ENCODE measurements at places on chromosomes 12 and 14.

DNA sequence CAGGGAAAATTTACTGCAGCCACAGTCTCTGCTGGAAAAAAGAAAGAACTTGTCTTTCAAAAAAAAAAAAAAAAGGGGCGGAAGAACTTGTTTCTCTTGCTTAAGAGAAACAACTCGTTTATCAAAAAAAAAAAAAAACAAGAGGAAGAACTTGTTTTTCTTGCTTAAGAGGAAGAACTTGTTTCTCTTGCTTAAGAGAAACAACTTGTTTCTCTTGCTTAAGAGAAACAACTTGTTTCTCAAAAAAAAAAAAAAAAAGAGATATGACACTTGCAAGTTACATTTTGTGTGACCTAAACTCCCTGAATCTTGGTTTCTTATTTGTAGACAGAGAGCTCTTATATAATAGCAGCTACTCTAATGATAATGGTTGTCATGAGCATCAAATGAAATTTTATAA lies 44.7 kb upstream of the USP15 start:
- no peak for DNase-seq

- DNase-seq: no peak
Observed at GRCh38 chr14:59087711-59088110, 100.8 kb upstream of the DAAM1 start.

- no peak for DNase-seq
Observed at GRCh38 chr14:37090026-37090425, 82.4 kb downstream of the SLC25A21 start.

DNA sequence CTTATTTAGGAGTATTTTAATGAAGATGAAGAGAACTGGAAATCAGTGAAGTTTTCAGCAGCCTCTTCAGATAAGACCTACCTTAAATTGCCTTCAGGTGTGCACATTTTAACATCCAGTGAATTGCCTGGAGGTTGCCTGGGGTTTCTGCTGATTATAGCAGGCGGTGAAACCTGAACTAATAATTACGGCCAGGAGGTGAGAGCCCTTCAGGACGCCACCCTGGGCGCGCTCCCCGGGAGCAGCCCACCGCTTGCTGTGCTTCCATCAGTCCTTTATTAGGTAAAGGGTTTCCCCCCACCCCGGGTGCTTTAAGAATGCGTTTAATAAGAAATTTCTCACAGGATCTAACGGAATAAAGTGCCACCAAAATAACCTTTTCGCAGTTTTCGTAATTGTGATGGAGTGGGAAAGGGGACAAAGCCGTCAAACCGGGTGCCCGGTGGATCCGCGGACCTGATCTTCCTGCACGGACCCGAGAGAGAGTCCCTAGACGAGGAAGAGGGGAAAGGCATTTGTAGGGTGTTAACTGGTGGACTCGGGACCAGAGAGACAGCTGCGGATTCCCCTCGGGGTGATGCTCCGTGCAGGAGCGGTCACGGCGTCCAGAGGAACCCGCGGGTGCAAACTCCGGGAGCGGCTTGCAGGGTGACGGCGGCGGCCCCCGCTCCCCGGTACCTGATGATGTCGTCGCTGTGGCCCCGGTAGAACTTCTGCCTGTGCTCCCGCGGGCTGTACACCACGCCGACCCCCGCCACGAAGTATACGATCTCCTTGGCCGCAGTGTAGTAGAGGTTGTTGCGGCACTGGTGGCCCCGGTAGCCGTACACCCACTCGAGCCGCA lies 902 bp downstream of the EML5 start:
- DNase-seq: no peak

- DNase-seq: peak; percentile 29
Observed at GRCh38 chr14:77043177-77043983, 14.9 kb upstream of the IRF2BPL start.

- no peak for DNase-seq
Observed at GRCh38 chr12:5013266-5013730, 30.4 kb upstream of the KCNA5 start.

- peak; percentile 15 for DNase-seq
Observed at GRCh38 chr14:105075379-105076295, 10.4 kb upstream of the GPR132 start.

DNA sequence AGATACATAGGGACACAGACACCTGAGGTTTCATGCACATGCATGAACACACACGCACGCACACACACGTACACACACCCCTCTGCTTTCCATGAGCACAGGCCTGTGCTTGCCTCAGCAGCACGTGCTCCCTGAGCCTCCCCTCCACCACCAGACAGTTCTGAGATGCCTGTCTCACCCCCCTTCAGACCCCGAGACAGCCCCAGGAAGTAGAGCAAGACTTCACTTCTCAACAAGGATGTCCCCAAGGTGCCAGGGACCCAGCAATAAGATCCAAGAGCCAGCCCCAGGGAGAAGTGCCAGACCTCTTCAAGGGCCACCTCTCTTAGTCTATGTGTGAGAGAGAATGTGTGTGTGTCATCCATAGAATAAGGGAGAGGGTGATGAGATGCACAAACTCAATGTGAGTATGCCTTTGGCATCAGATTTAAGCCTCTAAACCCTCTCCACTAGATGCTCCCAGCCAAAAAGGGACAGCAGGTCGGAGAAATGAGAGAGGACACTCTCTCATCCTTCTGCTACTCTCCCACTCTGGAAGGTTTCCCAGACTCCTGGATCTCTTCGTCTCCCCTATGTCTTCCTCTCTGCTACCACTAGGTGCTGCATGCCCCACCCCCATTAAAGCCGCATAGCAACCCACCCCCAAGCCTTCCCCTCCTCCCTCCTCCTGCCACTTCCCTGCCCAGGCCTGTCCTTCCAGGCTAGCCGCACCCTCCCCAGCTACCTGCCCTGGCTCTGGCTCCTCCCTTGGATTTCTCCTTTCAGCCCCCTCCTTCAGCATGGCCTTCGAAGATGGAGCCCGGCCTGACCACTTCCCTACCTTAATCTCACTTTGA lies 7.7 kb downstream of the RARG start:
- DNase-seq: no peak

DNA sequence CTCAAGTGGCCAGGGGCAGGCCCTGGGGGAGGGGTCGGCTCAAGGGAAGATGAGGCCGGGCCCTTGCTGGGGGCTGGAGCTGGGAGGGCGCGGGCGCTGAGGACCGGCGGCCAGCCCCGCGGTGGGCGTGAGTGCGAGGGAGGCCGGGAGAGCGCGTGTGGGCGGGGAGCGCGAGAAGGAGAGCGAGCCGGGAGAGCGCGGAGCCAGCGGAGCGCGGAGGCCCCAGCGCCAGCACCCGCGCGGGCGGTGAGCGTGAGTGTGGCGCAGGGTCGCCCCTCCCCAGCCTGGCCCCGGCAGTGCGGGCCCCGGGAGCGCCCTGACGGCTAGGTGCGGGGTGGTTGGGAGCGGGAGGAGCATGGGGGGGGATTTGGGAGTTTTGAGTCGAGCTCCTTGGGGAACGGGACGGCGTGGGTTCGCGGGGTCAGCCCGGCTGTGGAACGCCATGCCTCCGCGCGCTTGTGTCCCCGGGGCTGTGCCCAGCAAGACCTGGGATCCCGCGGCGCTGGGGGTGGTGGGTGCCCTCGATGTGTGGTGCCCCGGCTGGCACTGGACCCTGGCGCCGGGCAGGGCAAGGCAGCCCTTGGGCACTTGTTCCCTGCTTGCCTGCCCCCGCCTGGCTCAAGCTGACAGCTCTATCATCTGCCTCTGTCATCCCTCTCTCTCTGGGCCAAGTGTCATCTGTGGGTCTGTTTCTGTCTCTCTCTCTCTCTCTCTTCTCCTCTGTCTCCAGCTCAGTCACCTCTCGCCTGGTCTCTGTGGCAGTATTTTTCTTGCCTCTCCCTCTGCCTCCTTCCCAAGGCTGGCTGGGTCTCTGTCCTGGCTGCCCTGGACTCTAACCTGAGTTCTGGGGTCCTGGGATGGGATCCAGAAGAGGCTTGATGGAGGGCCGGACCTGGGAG lies at the start of gene LBHD2:
TSS of gene LBHD2 (plus strand) at position 190 of the 899 bp plus-strand sequence. CDS start 1,803 bp downstream, outside the sequence.
- no peak for DNase-seq

GRCh38 chr14:50085570-50086320 lies 30.6 kb downstream of the VCPKMT start:
- DNase-seq: no peak

- no peak for DNase-seq
Observed at GRCh38 chr12:94427501-94428381, 31.9 kb downstream of the CEP83 start.

GRCh38 chr12:119283310-119283709 lies 51.2 kb upstream of the CCDC60 start:
- no peak for DNase-seq

GRCh38 chr14:63209160-63209559 lies 4.9 kb downstream of the RHOJ start:
- DNase-seq: no peak

GRCh38 chr14:65258391-65258790 lies 154.1 kb upstream of the FUT8 start:
- no peak for DNase-seq

DNA sequence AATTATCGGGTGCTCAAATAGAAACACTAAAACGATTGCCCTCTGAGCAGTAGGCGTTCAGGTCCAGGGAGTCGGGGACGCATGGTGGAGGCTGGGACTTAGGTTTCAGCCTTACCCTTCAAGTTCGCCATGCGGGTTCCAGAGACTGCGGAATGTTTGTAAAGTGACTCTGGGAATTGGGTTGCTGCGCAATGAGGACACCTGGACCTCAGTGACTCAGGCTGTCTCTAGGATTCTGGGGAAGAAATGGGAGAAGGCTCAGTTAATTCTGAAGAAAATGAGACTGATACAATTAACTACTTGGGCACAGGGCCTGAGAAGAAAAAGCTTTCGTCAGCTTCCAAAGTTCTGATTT lies 1.1 kb downstream of the LGALS3 start:
- no peak for DNase-seq

DNA sequence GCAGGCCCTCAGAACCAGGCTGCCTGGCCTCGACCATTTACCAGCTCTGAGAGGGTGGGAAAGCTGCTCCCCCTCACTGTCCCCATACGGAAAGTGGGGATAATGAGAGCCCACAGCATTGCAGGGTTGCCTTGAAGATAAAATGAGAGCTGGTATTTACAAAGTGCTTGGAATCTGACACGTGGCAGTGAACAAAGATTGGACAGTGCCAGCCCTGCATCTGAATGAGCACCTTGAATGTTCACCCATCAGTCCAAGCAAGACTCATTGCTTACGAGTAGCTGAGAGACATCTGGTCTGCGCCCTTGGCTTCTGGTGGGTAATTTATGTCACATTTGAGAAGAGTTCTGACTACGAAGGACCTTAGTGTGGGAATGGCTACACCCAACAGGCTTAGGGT lies 67.5 kb downstream of the CLMN start:
- DNase-seq: no peak

DNA sequence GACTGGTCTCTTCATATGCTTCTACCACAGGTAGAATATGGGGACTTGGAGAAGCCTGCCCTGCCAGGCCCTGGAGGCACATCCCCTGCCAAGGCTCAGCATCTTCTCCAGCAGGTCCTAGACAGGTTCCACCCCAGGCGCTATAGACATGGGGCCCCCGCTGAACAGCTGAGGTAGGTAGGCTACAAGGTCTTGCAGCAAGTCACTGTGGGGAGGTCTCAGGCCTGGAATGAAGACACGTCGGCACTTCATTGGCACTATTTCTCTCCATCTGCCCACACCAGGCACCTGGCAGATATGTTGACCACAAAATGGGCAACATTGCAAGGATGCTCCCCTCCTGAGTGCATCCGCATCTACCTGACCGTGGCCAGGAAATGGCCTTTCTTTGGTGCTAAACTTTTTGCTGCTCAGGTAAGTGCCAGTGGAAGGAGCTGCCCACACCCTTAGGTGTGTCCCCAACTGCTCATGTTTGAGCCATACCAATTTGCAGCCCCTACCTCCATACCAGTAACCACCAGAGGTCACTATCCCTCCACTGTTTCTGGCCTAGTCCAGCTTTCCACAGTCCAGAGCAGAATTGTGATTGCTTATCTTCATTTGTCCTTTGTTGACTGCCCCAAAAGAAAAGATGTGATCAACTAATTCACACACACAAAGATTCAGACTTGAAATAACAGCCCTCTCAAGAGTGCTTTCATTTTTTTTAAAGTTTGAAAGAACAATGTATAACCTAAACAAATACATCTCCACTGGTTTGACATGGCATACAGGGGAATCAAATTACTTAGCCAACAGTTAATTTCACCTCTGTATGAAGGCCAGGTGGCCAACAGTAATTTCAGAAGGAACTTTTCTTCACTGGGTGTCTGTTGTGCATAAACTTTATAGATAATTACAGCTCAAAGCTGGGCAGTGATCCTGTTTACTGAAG lies 16.1 kb downstream of the PIGH start:
- peak; percentile 66 for DNase-seq

- DNase-seq: no peak
Observed at GRCh38 chr12:106248312-106248845, 559 bp upstream of the CKAP4 start.

DNA sequence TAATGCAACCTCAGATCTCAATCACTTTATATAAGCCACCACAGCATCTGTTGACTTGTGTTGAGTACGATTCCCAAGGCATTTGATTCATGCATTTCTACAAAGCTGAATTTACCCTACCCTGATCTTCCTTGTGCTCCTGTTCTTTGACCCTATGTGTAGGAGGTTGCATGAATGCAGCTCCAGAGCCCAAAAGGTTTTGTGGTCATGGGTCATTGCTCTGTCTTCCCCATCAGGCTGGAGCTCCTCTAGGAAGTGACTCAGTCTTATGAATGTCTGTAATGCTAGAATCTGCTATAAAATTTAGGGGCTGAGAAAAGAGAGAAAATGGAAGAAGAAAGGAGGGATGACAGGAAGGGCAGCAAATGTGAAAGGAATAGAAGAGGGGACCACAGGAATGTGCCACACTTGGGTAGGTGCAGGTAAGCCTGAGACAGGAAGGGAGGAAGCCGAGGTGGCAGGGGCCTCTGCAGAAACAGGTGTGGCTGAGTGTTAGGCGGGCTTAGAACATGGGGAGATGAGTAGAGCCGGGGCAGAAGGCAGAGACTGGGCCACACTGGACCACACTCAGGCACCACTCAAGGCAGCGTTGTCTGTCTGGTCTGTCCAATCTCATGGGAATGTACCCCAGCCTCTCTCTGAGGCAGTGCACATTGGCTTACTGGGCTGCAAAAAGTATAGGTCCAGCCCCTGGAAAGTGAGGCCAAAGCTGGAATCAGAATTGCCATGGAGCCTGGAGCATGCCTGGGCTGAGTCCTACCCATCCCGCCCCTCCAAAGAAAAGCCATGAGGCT lies 334.1 kb downstream of the BCL11B start:
- no peak for DNase-seq
